Stimulated activated CD4-positive, alpha-beta T cell treated with anti-CD3 and anti-CD28 coated beads, Interleukin-2, amount 100 ng/mL, for 4 hours (primary cell): ENCODE measurements at places on chromosomes 6 and 20.

DNA sequence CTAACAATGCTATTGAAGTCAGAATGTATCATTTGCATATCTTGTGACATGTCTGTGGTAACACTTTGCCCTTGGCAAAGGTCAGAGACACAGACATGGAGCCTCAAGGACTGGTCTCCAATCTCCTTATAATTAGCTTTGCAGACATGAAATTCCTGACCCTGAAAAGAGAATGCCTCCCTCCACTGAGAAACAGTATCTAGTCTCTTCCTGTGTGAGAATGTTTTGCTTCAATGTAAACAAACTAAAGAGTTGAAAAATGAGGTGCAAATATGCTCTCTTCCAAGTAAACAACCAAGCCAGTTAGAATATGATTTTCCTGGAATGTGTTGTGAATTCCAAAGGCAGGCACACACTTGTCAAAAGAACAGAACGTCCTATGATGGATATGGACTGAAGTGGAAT, 407.1 kb upstream of the MARCKS start:
- DNase-seq: no peak

DNA sequence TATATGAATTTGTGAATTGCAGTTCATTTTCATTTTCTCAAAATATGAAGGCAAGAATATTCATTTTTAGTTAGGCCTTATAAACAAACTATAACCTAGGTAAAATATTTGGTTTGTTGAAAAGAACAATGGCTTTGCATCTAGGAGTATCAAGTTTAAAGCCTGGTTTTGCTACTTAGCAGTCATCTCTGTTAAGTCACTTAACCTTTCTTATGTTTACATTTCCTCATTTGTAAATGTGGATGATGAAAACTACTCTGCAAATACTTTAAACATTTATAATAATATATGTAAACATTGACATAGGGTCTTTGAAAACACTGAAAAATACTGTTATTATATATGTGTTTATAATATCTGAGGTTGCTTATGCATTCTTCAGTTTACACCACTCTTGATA, 135.5 kb downstream of the CENPW start:
- no peak for DNase-seq

DNA sequence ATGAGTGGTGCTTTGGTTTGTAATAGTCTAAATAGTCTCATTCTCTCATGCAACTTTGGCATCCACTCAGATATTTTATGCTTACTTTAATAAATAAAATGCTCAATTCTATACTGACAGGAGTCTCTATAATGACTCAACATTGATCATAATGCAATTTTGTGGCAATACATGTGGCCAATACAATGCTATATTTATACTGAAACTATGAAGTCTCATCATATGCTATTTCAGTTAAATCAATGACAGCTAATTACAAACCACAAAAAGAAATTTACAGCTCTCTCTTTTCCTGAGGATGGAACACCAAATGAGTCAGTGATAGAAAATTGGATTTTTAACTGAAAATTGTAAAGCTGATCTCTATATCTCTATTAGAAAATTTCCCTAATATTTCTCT, 77.1 kb downstream of the WASF1 start:
- DNase-seq: no peak

DNA sequence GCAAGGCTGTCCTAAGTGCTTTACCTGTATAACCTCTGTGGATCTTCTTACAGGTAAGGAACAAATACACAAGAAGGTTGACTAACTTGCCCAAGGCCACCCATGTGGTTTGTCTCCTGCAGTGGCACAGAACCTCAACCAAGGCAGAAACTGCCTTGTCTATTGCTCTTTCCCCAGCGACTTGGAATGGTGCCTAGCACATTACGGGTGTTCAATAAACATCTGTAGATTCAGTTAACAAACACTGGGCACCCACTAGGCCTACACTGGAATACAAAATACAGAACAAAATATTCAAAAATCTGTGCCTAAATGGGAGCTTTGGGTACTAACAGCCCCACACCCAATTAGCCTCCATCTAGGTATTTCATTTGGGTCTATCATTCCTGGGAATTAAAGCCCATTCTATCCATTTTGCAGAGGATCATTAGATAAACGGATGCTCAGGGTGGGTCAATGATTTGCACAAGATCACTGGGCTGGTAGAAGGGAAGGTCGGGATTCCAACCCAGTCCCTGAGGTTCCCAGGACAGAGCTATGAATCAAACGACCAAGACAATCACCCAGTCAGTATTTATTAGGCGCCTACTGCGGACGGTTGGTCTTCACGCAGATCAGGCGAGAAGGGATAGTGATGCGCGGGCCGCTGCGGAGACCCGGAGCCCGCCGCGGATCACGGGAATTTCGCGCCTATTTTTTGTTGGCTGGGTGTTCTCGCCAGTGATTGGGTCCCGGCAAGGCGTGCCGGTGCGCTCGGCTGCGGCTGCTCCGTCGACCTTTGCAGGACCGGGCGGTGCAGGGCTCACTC, at the start of gene STK35:
TSS of gene STK35 (plus strand) at position 771 of the 808 bp plus-strand sequence. CDS start 55 bp downstream, outside the sequence.
- peak; percentile 33 for DNase-seq

GRCh38 chr6:4647414-4648365, 128.5 kb upstream of the CDYL start:
- DNase-seq: no peak

- DNase-seq: no peak
Measured at GRCh38 chr6:53494076-53494475, 50.8 kb downstream of the GCLC start.

GRCh38 chr6:36788768-36789167, 50.5 kb downstream of the CPNE5 start:
- DNase-seq: peak; percentile 39

DNA sequence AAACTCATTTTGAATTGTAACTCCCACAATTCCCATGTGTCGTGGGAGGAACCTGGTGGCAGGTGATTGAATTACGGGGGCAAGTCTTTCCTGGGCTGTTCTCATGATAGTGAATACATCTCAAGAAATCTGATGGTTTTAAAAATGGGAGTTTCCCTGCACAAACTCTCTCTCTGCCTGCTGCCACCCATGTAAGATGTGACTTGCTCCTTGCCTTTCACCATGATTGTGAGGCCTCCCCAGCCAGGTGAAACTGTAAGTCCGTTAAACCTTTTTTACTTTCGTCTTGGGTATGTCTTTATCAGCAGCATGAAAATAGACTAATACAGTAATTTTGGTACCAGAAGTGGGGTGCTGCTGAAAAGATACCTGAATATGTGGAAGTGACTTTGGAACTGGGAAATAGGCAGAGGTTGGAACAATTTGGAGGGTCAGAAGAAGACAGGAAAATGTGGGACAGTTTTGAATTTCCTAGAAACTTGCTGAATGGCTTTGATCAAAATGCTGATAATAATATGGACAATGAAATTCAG, 41.4 kb upstream of the SAMHD1 start:
- no peak for DNase-seq
